ENCODE measurements at places on chromosomes 5 and 9.

DNA sequence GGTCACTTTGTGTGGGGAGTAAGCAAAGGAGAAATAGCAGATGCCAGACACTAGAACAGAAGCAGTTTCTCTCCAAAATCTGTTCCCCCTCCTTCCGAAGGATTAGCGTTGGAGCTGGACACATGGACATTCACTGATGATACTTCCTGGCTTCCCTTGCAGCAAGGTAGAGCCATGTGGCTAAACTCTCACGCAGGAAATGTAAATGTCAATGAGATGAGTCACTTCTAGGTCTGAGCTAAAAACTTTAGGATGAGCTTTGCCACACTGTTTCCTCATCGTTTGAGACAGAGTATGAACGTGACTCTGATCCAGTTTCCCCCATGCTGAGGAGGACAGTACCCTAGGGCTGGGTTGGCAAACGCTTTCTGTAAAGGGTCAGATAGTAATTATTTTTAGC is 5.1 kb downstream of the BHMT2 start:
- no peak for DNase-seq

DNA sequence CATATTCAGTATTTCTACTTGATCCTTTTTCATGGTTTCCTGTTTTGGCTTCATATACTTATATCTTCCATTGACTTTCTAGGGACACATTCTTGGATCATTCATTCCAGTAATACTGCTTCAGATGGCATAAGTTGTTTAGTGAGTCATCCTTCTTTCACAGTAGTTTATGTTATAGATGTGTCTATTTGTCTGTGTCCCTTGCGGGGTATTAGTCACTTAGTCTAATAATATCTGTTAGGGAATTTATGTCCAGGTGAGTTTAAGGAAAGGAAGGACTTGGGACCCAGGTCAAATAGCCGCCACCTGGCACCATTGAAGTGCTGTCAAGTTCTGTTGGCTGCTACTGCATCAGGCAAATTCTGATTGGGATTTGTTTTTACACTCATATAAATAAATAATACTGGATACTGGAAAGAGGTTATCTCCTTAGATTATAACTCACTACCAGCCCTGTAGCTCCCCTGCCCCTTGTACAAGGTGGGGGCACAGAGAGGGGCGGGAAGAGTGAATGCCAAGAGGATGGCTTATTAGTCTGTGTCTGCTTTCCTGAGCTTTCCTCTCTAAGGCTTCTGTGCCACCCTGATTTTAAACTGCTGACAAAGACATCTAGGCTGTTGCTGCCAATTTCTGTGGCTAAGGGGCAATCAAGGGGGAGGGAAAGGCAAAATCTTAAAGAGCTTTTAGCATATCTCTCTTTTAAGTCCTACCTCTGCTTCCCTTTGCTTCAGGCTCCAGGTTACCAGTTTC is 64.9 kb downstream of the CDC42SE2 start:
- no peak for DNase-seq

DNA sequence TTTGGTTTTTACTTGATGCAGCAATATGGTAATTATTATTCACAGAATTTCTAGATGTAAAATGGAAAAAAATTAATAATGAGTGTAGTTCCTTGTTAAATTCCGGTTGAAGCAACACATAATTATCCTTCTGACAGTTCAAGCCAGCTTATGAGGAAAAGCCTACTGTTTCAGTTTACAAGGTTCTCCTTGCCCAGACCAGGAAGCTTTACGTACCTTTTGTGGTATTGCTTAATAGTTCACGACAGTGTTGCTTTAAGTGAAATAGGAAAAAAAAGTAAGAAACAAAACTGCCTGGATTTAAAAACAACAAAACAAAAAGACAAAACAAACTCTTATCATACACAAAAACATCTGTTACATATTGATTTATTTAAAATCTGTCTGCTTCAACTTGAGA is 547.3 kb upstream of the C9orf72 start:
- DNase-seq = no peak

DNA sequence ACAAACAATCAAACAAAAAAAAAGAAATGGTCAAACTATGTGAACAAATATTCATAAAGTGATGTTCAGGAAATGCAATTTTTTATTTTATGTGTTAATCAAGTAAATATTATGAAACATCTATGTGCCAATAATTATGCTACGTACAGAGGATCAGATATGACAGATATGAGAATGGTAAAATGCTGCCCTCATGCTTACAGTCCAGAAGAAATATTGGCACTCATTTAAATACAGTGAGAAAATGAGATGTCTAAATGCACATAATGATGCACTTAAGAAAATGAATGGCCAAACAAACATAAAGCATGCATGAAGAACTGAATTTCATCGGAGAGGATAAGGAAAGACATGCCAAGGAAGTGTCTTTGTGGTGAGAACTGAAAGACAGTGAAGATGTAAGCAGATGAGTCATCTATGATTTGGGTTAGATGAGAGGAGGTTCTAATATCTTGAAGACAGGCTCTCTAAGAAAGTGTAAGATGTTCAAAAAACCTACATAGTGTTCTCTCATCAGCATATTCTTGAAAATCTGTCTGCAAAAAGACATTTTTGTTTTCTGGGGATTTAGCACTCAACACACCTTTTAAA is 1231.1 kb upstream of the ACO1 start:
- DNase-seq = no peak

GRCh38 chr5:143733665-143734455 is 78.1 kb upstream of the HMHB1 start:
- DNase-seq = no peak

- no peak for DNase-seq
These were observed 2.6 kb downstream of the AUH start for GRCh38 chr9:91359083-91359482.

DNA sequence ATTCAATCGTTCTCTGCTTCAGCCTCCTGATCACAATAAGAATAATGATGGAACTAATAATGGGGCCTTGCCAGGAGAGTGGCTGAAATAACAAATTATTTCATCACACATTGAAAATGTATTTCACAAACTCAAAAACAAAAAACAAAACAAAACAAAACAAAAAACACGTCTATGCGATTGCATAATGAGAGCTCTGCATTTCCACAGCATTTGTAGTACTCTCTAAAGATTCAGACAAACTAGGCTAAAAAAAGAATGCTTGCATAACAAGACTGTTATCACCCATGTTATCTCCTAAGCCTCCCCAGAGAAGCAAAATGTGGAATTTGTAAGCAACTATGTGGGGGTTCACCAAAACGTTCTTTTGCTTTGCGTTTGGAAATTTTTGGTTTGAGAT is 48.1 kb downstream of the PRELID2 start:
- DNase-seq = no peak

DNA sequence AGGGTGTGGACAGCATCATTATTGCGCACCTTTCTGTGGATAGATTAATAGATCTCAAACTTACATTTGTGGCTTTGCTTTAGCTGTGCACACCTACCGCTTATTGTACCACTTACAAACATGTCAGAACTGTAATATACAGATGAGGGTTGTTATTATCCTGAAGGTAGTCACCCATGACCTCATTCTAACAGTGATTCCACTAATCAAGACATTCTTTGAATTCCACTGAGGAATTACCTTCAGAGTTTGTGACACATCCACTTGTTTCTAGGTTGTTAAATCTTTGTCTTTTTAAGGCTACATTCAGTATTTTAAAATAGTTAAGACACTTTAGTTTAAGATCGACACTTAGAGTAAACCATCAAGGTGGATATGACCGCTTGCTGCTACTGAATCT is 7.8 kb downstream of the KCNV2 start:
- no peak for DNase-seq

GRCh38 chr5:109982966-109983534 is 293.3 kb downstream of the MAN2A1 start:
- no peak for DNase-seq

DNA sequence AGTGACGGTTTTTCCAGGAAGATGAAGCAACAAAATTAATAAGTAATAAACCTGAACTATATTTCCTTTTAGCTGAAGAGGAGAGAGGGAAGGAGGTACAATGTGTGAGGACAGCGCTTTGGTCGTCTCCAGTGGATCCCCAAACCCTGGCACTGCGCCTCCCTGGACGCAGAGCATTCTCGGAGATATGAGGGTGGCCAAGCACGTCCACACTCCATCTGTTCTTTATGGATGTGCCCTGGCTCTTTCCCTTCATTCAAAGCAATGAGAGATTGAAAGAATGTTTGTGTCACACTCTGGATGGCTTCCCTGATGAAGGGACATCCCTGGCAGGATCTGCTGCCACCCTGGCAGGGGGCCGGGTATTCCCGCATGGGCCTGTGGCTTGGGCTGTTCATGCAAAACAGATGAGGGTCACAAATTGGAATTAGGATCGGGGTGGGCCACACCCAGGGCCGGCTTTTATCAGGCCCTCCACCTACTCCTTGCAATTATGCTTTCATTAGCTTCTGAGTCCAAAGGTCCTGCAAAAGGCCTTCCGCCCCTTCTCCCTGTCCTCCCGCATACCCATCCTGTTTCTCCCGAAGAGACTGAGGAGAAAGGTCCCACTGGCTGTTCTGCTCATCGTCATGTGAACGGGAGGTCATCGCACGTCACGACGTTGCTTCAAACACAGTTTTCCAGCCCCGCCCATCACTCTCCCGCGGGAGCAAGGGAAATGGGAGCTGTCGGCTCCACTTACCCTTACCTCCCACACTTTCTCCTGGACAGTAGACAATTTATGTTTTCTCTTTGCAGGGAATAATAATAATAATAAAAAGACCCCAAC is 286.1 kb upstream of the IRX4 start:
- DNase-seq = no peak

GRCh38 chr9:127503947-127504886 is 52.9 kb downstream of the LRSAM1 start:
- DNase-seq = no peak

GRCh38 chr5:127536687-127537086 is 19.2 kb downstream of the PRRC1 start:
- DNase-seq = no peak

GRCh38 chr9:89984214-89984613 is 379.4 kb downstream of the GADD45G start:
- DNase-seq = no peak

- no peak for DNase-seq
These were observed 48.7 kb upstream of the PSD2 start for GRCh38 chr5:139746691-139747582.

All from vagina (tissue), 2 donors.